ENCODE measurements at places on chromosomes 1 and 21.

DNA sequence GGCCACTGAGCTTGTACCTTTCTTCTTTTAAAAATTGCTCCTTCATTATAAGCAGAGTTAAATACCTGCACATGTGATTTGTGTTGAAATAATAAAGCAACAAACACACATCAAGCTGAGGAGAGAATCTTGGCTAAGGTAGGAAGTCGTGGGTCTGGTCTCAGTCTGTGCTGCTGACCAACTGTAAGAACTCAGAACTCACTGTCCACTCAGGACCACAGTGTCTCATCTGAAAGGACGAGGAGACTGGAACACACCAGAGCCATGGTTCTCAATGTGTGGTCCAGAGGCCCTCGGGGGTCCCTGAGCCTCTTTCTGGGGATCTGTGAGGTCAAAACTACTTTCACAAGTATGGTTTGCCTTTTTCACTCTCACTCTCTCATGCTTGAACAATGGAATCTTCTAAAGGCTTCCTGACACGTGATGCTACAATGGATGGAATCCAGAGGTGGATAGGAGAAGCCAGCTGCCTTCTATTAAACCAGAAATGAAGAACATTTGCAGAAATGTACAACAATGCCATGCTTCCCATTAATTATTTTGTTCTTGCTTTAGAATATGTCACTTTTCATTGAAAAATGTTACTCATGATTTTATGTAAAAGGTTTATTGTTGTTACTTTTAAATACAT is 17.3 kb upstream of the ETS2 start:
- DNase-seq = no peak

- DNase-seq = no peak
Observed at GRCh38 chr1:211813590-211813989, 17.0 kb downstream of the LPGAT1 start.

- no peak for DNase-seq
Observed at GRCh38 chr21:27426196-27426595, 459.3 kb upstream of the ADAMTS5 start.

GRCh38 chr1:243748706-243749283 is 101.2 kb downstream of the AKT3 start:
- peak; percentile 81 for DNase-seq

DNA sequence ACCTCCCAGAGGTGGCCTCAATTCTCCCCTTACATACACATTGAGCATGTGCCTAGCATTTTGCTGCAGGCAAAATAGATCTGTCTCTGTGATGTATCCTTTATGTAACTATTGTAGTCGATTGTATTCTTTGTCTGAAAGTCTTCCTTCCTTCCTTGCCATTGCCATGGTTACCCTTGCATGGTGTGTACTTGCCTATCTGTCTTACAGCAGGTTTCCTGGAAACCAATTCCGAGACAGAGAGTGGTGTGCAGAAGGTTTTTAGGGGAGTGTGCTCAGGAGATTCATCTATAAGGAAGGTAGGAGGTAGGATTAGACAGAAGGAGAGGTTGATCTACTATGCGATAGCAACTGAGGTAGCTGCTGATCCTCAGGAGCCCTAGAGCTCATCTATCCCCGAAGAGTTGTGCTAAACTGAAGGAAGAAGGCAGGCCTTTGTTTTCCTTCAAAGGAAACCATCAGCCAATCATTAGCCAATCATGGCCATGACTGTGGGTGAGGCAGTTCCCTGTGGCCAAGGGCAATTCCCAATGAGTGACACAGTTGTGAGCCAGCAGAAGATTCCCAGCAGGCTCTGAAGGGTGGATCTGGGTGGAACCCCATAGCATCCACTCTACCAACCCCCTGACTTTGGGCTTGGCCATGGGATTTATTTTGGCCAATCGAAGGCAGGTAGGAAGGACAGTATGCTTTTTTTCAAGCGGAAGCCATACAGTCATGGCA is 15.0 kb downstream of the CITED4 start:
- no peak for DNase-seq

GRCh38 chr1:60847391-60847790 is 235.0 kb upstream of the NFIA start:
- no peak for DNase-seq

DNA sequence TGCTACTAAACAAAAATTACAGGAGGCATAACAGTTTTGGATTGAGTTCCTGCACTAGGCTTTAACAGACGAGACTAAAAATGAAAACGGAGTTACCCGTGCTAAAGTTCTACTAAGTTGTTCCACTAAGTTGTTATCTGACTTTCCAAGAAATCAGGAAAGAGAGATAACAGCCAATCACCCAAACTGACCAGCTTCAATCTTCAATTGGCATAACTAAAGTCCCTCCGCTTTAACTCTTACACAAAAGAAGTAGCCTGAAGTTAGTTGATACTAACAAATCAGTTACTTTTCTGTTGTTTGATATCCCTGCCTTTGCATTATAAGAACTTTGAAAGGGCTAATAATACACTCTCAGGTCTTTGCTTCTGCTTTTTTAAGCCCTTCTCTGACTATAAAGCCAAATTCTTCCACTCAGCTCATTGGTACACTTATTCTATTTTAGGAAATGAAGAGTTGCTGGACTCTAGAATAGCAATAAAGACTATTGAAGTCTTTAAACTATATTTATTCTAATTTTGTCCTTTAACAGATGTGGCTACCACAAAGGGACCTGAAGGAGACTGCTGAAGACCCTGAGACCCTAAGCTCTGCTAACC is 61.3 kb downstream of the TESK2 start:
- no peak for DNase-seq

- DNase-seq = peak; percentile 47
Observed at GRCh38 chr21:16195538-16195910, 465.7 kb downstream of the USP25 start.

DNA sequence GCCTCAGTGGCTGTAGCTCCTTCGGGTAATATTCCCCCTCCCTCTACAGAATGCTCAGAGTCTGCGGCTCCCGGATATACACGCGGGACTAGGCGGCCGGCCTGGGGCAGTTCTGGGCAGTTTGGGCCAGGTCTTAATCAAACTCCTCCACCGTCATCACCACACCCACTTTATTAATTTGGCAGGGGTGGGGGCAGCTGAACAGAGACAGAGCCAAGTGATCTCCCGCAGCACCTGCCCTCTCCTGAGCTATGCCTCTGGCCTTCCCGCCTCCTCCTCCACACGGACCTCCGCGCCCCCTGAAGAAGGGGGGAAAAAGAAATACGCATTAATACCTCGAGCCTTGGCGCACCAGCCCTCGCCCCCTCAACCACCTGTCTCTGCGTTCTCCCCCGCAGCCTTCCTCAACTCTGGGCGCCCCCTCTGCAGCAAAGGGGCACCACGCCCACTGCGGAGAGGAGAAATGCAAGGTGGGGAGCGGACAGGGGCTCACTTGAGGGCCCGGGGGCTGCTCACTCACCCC is 42.6 kb downstream of the CD34 start:
- peak; percentile 26 for DNase-seq

DNA sequence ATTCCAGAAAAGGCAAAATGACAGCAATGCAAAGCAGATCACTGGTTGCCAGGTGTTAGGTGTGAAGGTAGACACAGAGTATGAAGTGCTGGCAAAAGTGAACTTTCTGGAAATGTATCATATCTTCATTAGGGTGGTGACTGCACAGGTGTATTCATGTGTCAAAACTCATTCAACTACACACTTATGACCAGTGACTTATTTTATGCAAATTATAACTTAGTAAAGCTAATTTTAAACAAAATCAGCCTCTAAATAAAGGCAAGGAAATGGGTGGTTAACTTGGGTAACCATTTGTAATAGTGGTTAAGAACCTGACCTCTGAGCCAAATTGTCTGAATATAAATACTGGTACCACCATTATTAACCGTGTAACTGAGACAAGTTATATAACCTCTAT is 7.4 kb downstream of the COP1 start:
- no peak for DNase-seq

GRCh38 chr1:11448373-11449099 is 30.4 kb upstream of the DISP3 start:
- DNase-seq = no peak

- DNase-seq = no peak
Observed at GRCh38 chr1:156509424-156510034, 9.0 kb upstream of the MEF2D start.

DNA sequence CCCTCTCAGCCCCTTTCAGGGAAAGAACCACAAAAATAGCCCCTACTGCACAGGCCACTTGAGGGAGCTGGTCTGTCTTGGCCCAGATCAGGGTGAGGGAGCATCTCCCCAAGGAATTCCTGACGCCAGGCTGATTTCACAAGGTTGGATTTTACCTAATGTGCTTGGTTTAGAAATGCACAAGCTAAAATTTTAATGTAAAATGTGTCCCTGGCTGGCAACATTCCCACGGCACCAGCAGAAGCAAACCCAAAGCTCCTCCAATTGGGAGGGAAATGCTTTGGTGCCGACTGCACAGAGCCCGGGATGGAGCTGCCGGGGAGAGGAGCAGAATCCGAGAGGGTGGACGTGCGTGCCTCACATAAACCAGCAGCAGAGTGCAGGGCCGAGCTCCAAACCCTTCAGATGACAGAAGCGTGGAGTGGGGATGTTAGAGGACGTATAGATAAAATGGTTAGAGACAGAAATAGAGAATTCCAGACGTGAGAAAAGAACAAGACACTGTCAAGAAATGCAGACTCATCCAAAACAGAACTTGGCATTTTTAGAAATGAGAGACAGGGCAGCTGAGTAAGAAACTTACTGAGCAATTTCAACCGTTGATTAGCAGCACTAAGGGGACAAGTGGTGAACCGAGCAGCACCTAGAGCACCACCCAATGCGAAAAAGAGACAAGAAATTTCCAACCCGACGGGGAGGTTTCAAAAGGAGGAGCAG is 41.6 kb upstream of the TMEM52 start:
- DNase-seq = no peak

- peak; percentile 75 for DNase-seq
Observed at GRCh38 chr1:116722016-116722838, 32.0 kb upstream of the CD2 start.

- DNase-seq = no peak
Observed at GRCh38 chr1:89786628-89787214, 34.1 kb upstream of the LRRC8D start.

GRCh38 chr1:168717906-168718891 is 10.8 kb downstream of the DPT start:
- no peak for DNase-seq

- DNase-seq = peak; percentile 82
Observed at GRCh38 chr1:12179111-12179519, 12.3 kb downstream of the TNFRSF1B start.

GRCh38 chr1:108079440-108080025 is 114.6 kb upstream of the VAV3 start:
- DNase-seq = no peak

DNA sequence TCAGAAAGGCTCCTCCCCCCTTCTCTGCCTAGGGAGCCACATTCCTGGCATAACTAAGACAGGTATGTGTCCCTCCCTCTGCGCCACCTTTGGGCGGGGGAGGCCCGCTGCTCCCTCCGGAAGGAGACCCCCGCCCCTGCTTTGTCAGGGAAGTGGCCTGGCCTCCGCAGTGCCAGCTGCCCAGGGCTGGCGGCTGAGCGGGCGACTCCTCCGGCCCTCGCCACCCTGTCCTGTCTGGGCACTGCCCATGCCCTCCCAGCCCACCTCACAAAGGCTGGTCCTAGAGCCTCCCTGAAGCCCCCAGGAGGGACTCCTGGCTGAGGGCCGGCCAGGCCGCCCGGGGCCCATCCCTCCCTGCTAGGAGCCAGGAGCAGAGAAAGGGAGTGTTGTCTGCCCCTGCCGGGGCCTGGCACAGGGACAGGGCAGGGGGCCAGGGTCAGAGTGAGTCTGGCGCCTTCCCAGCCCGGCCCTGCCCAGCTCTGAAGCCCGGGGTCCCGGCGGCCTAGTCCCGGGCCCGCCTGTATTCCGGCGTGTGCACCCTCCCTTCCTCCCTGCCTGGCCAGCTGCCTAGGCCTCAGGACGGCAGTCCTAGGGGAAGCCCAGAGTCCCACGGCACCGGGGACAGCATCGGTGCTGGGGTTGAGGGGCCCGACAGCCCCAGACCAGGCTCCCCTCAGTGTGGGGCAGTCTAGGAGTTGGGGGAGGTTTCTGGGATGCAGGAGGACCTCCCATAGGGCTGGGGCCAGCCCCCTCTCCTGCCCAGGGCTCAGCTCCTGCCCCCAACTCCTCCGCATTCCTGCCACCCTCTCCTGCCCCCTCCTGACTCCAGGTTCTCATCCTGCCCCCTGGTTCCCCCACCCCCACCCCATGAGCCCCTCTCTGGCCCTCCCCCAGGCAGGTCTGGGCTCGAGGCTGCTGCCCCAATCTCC is 5.1 kb downstream of the AGRN start:
- no peak for DNase-seq

DNA sequence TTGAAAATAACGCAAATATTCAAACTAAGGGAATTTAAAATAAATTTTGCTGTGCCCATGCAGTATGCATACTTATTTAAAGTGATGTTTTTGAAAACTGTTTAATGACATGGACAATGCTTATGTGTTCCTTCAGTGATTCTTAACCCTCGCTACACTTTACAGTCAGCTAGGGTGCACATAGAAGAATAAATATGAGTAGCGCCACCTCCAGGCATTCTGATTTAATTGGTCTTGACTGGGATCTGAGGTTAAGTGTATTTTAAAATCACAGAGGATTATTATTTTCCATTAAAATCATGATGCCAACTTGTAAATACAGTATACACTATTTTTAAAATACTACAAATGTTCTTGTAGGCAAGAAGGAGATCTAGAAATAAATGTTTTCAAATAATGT is 373.5 kb upstream of the ADGRL4 start:
- no peak for DNase-seq

DNA sequence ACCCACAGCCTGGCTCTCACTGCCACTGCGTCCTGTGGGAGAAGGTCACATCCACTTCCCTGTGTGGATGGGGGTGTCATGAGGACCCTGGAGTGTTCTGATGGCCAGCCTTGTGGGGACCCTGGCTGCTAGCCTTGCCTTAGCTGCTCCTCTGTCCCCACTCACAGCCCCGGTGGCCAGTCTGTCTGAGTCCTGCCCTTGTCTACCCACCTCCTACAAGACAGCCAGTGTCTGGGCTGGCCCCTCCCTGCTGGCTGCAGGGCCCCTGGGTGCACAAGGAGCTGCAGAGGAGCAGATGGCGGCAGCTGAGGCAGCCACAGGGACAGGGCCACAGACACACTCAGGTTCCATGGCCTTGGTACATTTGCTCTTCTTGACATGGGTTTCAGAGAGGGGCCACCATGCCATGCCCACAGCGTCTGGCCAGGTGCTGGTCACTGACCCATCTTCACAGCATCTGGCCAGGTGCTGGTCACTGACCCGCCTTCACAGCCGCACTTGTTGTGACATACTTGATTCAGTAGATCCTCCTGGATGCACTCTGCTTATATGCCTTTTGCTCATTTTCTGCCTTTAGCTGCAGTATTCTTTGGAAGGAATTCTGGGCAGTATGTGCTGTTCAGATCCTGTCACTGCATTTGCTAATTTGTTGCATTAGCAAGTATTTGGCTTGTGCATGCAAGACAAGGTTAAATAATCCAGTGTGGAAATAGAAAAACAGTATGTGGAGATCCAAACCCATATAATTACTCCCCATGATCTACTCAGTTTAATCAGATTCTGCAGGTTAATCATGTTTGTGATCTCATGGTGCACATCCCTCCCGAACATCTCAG is 157.8 kb downstream of the PCBP3 start:
- no peak for DNase-seq

- no peak for DNase-seq
Observed at GRCh38 chr1:175338387-175339135, 146.0 kb upstream of the KIAA0040 start.

Data from suppressor macrophage treated with lipopolysaccharide for 1 hour (primary cell).